ENCODE measurements at places on chromosomes 3 and 15. TPM values are rescaled to one million over a fixed set of nuclear protein-coding genes. Genes with fewer than 3 reads are reported as not detected.

GRCh38 chr15:67976506-67977073, 77.5 kb upstream of the PIAS1 start:
- DNase-seq, result no peak

GRCh38 chr3:72241525-72241924, 456.6 kb upstream of the PROK2 start:
- no peak for DNase-seq

The MKRN2 gene
- 33.8 TPM for total RNA-seq

The CLCN2 gene
- total RNA-seq, result 8.4 TPM

The PSTPIP1 gene
- 0.62 TPM for total RNA-seq

DNA sequence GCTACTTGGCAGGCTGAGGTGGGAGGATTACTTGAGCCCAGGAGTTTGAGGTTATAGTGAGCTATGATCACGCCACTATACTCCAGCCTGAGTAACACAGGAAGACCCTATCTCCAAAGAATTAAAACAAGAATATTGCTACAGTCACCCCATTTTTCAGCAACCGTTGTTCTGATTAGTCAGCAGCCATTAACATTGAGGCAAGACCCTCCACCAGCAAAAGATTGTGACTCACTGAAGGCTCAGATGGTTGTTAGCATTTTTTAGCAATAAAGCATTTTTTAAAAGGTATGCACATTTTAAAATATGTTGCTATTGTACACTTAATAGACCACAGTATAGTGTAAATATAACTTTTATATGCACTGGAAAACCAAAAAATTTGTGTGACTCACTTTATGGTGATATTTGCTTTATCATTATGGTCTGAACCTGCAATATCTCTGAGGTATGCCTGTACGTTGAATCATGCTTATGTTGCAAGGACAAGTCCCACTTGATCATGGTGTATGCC, 492.6 kb downstream of the SQOR start:
- DNase-seq, result no peak

The CLSTN2 gene
- total RNA-seq, result 10.3 TPM

The SCAANT1 gene
- total RNA-seq, result not detected

The CIB1 gene
- 2.7 TPM for total RNA-seq

DNA sequence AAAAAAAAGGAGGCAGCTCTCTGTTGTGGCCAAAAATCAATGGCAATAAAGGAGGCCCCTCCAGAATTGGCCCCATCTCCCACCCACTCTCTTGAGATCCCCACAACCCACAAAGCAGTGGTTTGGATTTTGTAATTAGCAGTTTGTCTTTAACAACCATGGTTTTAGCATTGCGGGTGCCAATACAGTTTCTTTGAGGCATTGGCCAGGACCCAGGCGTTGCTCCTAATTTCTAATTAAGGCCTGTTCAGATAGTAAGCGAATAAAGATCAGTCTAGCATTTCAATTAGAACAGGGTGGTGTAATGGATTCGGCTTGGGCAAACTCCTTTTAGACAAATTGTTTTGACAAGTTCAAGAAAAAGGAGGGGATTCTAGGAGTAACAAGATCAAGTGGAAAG, 23.6 kb upstream of the UACA start:
- no peak for DNase-seq

The OCA2 gene
- 25.7 TPM for total RNA-seq

The ARHGEF26 gene
- 9.0 TPM for total RNA-seq

The SLC22A14 gene
- 0.31 TPM for total RNA-seq

GRCh38 chr3:124579641-124580040, 150.6 kb upstream of the UMPS start:
- no peak for DNase-seq

DNA sequence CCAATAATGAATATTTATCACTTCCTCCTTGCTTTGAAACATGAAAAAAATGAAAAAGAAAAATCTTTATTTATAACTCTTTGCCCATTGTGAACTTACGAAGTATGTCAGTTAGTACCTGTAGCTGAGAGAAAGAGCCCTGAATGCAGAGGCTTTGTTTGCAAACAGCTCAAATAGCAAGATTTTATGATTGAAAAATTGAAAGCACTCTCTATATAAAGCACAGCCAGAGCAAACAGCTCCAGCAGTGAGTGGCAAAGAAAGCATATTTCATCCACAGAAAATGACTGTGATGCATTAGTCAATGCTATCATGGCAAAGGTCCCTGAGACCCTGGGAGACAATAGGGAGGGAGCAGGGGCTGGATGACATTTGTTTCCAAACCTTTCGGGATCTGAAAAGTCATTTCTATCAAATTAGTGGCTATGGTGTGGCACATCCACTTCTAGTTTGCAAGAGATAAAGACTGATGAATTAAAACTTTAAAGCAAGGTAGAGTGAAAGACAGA, 576.1 kb downstream of the OTOL1 start:
- no peak for DNase-seq

The GOLGA6A gene
- not detected for total RNA-seq

- DNase-seq, result no peak
Measured at GRCh38 chr15:44501768-44502366, 35.1 kb upstream of the EIF3J start.

- DNase-seq, result no peak
Measured at GRCh38 chr15:70438776-70439175, 324.6 kb downstream of the UACA start.

DNA sequence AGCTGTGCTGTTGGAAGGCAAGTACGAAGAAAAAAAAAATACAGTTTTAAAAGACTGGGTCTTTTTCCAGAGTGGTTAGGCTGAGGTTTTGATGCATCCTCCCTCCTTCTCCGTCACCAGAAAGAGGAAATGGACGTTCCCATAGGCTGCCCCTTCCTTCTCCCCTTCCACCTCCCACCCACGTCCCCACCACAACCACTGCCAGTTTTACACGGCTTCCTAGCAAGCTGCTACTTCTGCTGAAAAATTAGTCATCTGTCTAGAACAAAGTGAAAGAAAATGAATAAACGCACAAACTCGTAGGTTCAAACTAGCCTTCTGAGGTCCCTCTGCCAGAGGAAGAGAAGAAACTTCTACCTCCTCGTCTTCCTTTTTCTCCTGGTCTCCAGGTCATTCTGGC, 71.6 kb upstream of the RPL35A start:
- no peak for DNase-seq

DNA sequence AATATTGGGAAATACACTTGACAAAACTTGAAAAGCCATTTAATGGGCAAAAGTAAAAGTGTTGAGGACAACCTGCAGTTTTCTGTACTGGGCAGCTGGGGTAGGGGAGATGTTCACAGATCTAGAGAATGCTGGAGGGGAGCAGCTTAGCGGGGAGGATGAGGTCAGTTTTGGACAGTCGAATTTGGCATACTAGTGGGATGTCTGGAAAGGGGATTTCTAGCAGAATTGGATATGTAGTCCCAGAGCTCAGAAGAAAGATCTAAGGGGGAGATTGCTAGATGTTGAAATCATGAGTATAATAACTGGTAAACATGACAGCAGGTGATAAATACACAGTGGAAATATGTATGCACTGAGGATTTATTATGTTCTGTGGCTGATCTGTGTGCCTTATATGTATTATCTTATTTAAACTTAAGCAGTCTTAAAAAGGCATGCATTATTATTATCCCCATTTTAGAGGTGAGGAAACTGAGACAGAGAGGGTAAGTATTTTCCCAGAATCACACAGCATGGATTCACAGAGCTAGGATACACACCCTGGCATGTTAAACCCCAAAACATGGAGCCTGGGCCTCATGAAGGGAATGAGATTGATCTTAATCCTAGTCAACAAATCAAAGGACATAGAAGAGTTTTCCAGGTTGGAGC, 42.7 kb downstream of the TLNRD1 start:
- no peak for DNase-seq

The FAM174B gene
- total RNA-seq, result 13.6 TPM

GRCh38 chr3:119428538-119428937, 34.9 kb downstream of the TMEM39A start:
- no peak for DNase-seq

GRCh38 chr3:141248064-141248463, 16.4 kb downstream of the PXYLP1 start:
- DNase-seq, result no peak

The SOX2 gene
- total RNA-seq, result 78.0 TPM

- DNase-seq, result no peak
Measured at GRCh38 chr3:119662604-119663373, 2.4 kb upstream of the POPDC2 start.

- DNase-seq, result no peak
Measured at GRCh38 chr3:78880603-78881461, 887.0 kb downstream of the ROBO1 start.

DNA sequence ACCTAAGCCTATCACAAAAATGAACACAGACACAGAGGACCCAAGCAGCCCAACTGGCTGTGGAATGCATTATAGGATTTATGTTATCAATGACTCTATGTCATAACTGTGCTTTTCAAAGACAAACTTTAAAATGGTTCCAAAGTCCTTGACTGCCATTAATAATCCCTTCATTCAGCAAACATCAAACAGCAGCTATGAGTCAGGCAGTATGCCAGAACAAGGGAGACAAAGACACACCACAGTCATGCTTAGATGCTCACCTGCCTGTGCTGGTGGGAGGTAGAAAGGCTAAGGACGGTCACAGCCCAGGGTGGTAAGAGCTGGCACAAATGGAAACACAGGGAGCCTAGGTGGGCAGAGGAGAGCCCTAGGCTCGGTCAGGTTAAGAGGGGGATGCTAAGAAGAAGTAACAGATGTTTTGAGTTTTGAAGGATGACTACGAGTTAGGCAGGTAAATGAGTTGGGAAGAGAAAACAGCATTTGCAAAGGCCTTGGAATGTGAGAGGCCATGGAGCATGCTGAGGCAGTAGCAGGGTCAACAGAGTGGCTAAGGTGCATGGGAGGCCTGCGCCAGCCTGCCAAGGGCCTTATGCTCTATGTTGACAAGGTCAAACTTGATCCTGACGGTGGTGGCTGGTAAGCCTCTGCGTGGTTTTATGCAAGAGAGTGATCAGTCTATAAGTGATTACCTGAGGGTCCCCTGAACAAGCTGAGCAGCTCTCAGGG, 23.0 kb downstream of the NMNAT3 start:
- no peak for DNase-seq

DNA sequence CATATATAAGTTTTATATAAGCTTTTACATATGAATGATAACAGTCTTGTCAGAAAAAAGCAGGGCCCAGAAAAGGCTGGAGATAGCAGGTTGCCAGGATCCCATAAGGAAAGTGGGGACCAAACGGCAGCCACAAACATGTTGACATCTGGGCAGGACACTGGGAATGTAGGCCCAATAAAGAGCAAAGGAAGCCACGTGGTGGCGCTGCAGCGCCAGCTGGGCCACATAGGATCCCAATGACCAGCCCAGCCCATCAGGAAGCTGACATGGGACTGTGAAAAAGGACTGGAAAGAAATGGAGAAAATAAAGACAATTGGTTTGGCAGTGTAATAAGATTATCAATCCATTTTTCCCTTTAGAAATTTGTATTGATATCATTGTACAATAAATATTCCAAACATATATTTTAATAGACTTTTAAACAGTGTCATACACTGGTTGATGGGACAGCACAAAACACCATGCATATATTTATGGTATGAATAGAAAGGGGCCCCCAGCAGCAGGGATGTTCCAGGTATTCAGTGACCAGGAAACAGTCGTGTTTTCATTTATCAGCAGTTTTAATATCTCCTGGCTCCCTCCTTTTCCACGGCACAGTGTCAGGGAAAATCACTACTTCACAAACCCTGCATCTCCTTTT, 89.0 kb upstream of the STRIT1 start:
- DNase-seq, result no peak

The GHSR gene
- not detected for total RNA-seq

GRCh38 chr3:127172211-127172610, 20.7 kb upstream of the PRR23E start:
- no peak for DNase-seq

GRCh38 chr3:16300307-16300706, 35.3 kb downstream of the OXNAD1 start:
- DNase-seq, result no peak

DNA sequence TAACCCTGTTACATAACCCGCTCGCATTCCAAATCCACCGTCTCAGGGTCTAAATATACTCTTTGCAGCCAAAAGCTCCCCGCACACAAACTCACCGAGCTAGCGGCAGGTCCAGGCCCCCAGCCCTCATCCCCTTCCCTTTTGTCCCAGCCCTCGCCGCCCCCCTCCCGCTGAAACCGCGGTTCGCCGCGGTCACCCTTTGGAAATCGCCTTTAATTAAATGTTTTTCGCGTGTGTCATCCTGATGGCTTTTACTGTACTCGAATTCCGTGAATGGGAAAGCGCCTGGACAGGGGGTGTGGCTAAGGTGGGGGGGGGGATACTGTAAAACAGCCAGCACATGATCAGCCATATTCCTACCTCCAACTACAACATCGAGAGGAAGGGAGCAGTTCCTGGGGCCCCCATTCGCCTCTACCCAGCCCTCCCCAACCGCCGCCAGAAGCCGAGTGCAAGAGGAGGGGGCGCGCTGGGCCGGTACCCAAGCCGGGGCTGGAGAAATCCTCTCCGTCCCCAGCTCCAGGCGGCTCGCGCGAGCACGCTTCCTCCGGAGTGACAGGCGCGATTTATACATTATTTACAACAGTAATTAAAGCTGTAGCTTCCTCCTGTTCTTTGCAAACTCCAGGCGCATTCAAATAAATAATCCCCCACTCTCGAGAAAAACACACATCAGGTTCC, 1.7 kb downstream of the RORA start:
- no peak for DNase-seq

The DHFR2 gene
- 14.0 TPM for total RNA-seq

The SCN11A gene
- 0.31 TPM for total RNA-seq

- no peak for DNase-seq
Measured at GRCh38 chr3:9169326-9169725, 80.1 kb downstream of the SRGAP3 start.

- no peak for DNase-seq
Measured at GRCh38 chr3:178967177-178967532, 104.5 kb downstream of the ZMAT3 start.

- no peak for DNase-seq
Measured at GRCh38 chr3:66520724-66521123, 19.9 kb upstream of the LRIG1 start.

The SSR3 gene
- 101 TPM for total RNA-seq

DNA sequence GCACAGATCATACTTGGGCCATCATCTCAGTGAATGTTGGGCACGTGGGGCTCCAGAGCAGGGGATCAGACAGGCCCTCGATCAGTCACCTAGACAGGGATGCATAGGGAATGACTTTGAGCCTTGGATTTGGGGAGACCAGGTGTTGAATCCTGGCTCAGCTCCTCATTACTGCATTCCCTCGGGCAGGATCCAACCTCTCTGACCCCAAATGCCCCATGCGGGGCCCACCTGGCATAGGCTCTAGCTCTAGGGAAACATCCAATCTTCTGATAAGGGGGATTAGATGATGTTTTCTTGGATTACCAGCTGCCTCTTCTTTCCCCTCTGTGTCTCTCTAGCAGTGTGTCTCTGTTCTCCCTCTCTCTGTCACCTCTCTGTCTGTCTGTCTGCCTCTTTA, 22.7 kb downstream of the LOXL1 start:
- no peak for DNase-seq

DNA sequence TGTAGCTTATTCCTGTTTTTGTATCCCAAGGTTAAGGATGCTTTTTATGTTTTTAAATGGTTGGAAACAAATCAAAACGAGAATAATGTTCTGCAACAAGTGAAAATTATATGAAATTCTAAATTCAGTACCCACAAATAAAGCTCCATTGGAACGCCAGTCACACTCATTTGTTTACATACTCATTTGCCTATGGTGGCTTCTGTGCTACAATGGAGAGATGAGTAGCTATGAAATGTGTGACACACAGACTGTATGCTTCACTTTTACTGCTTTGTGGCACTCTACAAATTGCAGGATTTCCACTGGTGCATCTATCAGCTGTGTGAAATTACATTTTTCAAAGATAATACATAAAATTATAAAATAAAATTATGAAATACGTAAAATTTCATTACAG, 112.2 kb upstream of the TSPAN3 start:
- DNase-seq, result no peak

GRCh38 chr3:51802106-51802703, 23.2 kb upstream of the IQCF6 start:
- no peak for DNase-seq
